Thyroid gland (tissue), 4 donors: ENCODE measurements at places on chromosomes 7 and 10.

GRCh38 chr10:71256661-71257318, 44.4 kb downstream of the UNC5B start:
- no peak for DNase-seq

DNA sequence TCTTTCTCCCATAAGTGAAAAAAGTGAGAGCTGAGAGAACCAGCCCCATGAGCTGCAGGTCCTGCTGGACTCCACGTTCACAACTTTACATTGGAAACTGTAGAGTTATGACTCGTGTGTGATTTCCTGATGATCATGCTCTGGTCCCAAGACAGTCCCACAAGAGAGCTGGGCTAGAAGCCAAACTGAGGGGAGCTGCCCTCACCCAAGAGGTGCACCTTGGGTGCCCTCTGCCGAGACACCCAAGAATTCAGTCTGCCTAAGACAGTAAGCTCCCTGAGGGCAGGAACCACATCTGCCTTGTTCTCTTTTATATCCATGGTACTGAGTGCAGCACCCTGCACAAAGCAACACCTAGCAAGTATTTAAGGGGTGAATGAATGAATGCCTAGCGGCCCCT, 112.8 kb upstream of the SFMBT2 start:
- DNase-seq: no peak

- DNase-seq: no peak
These were observed 2.7 kb upstream of the IQUB start for GRCh38 chr7:123537026-123537642.

DNA sequence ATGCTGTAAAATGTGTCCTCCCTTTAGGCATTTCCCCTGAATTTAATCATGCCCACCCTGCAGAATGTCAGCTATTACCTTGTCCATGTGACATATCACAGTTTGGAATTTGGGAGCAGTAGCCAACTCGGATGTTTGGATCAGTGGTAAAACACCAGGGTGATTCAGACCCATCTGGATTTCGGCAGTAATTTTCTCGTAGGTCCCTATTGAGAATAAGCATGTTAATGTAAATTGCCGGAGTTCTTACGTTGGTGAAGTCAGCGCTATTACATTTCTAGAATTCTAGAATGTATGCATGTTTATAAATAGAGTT, 44.1 kb downstream of the HGF start:
- DNase-seq: no peak

DNA sequence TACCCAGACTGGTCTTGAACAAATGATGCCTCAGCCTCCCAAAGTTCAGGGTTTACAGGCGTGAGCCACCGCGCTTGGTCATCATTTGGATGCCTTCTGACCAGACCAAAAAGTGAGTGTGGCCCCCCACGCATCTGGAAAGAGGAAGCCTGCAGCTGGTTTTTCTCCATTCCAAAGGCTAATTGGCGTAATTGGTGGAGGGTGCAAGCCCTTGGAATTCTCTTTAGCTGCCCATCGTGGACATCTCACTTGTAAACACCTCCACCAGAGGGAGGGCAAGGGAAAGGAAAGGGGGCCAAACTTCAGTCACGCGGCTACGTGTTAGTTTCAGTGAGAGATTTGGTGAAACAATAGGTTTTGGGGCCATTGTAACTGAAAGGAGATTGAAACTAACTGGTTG, 4.1 kb upstream of the ARHGAP21 start:
- DNase-seq: no peak

GRCh38 chr7:137206770-137207169, 136.8 kb downstream of the PTN start:
- no peak for DNase-seq

- no peak for DNase-seq
These were observed 207.9 kb downstream of the PLXNA4 start for GRCh38 chr7:132368246-132368900.

- no peak for DNase-seq
These were observed 156.6 kb upstream of the TMEM196 start for GRCh38 chr7:19930051-19930450.

- DNase-seq: no peak
These were observed 723 bp downstream of the PNLIPRP2 start for GRCh38 chr10:116621476-116621875.

DNA sequence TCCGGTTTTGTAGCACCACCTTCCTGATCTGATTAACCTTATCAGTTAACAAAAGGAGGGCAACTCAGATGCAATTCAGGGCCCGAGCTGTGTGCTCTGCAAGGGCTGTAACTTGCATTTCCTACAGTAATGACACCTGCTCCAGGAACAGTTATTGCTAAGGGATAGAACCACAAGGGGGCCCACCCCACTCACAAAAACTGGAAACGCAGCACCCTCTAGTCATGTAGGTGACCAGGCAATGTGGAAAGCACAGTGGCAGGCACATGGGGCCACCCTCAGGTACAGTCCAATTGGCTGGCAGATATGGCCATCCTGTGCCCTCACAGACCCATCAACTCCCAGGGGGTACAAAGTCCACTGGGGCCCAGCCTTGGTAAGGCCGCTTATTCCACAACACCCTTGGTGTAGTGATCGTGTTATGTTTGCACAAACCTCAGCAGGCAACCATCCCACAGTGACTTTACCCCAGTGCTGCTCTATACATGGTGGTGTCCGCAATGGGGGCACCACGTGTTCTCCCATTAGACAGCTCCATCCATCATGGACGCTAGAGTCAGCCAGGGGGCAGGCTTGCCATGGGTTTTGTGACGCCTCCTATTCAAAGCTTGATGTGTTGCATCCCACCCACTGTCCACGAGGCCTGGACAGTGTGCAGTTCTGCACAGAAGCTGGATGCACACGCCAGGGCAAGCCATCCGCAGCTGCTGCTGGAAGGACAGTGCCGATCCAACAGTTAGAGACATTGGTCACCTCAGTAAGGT, 9.4 kb downstream of the RNF133 start:
- no peak for DNase-seq

GRCh38 chr10:86654411-86655172, at the start of gene OPN4:
OPN4 (plus strand) TSS chr10:86654547; CDS start chr10:86654784, 237 bp downstream.
- DNase-seq: no peak
